T-helper 2 cell (primary cell): ENCODE measurements at places on chromosomes 6 and 20.
A peak's percentile ranks its signal among the peaks of the same experiment; 100 is the strongest.

- no peak for DNase-seq
These were observed 33.9 kb upstream of the TBX18 start for GRCh38 chr6:84798257-84798656.

- no peak for DNase-seq
These were observed 104.4 kb upstream of the PRL start for GRCh38 chr6:22401206-22401605.

DNA sequence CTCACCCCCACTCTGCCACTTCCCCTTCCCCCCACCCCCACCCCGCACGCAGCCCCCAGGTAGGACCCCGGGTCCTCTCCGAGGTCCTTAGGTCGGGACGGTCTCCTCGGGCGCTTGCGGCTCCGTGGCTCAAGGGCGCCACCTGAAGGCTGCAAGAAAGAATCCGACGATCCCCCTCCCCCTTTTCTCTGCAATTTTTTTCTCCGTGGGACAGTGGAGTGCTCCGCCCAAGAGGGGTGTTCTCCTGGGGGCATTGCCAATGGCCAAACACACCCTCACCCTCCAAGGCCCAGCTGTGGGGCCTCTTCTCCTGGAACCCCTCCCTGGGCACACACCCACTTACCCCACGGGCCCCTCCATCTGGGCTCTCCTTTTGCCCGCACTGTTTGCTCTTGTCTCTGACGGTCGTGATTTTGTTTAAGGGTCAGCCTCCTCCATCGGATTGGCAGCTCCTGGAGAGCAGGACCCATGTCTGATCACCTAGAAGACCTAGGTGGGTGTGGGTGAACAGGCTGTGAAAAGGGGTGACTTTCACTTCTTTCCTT lies 1.1 kb upstream of the TMEM74B start:
- no peak for DNase-seq

DNA sequence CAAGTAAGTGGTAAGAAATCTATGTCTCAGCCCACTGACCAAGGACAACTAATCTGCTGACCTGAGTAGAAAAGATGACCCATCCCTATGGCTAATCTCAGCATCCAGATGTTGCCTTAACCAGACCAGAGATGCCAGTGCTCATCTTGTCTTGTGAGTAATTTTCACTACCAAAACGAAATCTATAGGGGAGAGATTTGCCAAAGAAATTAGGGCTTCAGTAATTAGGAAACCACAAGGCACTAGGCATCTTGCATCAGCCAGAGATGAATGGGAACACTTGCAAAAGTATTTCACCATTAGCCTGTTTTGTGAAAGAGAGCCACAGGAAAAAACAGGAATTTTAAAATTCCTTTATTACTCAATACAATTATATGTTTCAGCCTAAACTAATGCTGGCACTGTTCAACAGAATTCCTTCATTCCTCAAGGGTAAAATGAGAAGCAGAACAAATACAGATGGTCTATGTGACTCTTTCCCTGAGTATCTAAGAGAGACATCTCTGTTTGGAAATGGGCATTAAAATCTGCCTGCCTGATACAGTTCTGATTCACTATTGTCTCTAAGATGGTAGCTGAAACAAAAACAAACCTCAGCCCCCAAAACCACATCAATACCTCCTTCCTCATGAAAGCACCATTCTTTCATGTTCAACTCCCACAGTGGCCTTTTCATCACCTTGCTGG lies 87.8 kb downstream of the GMDS start:
- DNase-seq, result no peak

DNA sequence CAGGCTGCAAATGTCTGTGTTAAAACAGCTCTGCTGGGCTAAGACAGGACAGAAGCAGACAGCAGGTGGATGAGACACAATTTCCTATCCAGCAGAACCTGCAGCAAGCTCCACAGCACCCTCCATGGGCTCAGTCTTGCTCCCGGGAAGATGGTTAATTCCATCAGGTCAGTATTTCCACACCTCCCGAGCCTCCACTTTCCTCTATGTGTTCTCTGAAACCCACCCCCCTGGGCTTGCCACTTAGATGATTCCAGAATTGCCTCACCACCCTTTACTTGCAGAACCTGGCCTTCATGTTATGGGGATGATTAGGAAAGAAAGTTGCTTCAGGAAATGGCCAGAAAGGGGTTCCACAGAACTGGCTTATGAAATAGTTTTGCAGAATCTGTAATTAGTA lies 43.8 kb downstream of the ERMARD start:
- DNase-seq, result no peak

DNA sequence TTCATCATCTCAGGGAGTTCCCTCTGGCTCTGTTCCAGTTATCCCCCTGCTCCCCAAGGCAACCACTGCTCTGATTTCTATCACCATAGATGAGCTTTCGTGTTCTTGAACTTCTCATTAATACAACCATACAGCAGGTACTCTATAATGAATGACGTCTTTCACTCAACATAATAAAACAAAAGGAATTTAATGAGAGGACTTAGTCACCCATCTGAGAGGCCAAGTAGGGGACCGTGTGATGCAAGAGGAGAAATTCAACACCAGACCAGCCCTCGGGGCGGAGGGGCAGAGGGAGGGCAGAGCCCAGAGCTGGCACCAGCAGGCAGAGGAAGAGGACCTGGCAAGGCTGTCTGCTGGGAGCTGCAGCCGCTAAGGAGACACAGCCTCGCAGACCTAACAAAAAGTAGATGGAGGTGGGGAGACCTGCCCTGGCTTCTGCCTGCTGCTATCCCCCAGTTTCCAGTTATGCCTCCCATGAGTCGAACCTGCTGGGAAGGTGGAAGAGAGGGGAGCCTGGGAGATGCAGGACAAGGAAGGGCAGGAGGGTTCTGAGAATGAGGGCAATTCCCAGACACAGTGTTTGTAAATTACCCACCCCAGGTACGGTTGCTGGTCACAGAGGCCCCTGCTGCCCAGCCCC lies 13.8 kb downstream of the CCN5 start:
- DNase-seq, result no peak

DNA sequence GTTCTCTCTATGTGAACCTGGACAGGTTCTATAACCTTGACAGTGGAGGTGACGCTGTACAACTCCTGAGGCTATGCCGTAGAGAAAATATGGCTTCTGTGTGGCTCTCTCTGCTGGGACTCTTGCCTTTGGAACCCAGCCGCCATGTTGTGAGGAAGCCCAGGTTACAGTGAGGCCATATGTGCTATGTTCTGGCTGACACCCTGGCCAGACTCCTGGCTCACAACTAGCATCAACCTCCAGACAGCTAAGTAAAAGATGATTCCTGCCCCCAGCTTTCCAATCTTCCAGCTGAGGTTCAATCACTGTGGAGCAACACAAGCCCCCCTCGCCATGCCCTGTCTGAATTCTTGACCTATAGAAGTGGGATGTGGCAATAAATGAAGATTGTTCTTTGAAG lies 57.0 kb downstream of the PPP1R3G start:
- no peak for DNase-seq

DNA sequence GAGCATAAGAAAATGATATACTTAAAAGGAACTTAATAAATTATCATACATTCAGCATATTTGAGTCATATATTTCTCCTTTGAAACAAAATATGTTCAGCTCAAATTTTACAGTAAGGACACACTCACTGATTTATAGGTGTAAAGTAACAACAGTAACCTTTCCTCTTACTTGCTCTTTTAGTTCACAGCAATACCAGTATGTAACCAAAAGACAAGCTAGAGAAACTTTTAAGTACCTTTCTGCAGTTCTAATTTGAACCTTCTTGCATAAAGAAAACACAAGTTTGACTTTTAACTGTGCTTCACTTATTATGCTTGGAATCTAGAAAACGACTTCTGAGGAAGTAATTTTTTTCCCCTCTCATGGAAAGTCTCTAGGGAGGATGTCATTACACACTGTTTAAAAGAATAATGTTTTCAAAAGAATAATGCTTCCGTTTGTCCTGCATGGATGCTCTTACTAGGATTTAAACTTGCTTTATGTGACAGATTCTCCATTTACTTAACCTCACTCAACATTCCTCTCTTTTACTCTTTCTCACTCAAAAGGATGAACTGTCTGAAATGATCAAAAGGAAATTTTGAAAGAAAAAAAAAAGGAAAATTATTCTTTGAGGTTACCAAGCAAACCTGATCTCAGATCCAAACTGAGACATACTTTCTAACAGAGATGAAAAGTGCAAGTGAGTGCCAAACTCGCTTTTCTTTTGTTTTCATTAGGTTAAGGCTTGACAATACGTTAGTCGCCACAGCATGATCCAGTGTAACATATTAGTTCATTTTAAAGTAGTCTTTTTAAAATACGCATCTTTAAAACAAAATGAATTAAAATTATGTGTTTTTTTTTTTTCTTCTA lies 22.4 kb upstream of the CALHM6 start:
- no peak for DNase-seq

- no peak for DNase-seq
These were observed 788 bp downstream of the TRIM40 start for GRCh38 chr6:30136570-30137286.

GRCh38 chr6:56019973-56020372 lies 144.6 kb upstream of the BMP5 start:
- no peak for DNase-seq

DNA sequence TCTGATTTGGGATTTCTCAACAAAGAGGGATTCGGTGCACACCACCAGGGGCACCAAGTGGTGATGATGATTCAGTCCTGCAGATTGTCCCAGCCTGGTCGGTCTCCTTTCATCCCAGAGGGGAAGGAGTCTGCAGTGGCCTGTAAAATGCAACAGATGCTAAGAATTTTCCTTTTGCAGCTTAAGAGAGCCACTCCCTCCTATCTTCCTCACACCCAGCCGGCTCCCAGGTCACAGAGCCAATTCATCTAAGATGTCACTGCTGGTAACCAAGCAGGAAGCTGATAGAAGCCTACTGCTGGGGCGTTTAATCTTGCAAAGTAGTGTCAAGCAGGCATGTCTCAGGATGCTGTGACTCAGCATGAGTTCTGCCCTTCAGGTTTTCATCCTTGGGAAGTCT lies 203.8 kb upstream of the LRFN2 start:
- no peak for DNase-seq

GRCh38 chr6:96157018-96157565 lies 141.3 kb downstream of the FUT9 start:
- peak; percentile 80 for DNase-seq

DNA sequence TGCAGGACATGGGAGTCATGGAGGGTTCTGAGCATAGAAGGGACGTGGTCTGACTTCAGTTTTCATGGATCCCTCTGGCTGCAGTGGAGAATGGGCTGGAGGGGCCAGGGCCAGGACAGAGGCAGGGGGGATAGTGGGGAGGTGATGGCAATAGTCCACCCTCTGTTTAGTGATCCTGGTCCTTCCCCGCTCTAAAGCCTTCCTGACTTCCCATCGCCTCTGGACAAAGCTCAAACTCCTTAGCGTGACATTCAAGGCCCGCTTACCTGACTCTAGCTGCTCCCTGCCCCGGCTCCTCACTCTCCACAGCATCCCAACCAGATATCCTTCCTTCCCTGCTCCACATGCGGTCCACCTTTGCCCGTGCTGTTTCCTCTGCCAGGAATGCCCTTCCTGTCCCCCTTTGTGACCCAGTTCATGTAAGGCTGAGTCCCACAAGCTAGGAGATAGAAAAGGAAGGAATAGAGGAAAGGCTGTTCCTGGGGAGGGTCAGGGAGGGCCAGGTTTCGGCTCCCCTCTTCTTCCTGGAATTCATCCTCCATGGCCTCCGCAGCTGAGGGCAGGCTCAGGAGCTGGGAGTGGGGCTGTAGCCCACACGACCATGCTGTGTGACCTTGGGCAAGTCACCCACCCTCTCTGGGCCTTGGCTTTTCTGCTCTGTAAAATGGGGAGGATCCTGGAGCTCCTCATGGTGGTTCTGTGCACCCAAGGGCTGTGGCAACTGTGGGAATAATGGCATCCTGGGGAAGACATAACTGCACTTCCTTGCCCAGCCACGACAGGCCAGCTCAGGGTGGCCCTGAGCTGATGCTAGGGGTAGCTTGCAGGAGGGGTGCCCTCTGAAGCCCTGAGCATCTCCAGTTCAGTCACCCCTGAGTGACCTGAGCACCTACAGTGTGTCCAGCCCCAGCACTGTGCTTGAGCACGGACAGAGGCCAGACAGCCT lies 116.1 kb downstream of the CEBPB start:
- no peak for DNase-seq

DNA sequence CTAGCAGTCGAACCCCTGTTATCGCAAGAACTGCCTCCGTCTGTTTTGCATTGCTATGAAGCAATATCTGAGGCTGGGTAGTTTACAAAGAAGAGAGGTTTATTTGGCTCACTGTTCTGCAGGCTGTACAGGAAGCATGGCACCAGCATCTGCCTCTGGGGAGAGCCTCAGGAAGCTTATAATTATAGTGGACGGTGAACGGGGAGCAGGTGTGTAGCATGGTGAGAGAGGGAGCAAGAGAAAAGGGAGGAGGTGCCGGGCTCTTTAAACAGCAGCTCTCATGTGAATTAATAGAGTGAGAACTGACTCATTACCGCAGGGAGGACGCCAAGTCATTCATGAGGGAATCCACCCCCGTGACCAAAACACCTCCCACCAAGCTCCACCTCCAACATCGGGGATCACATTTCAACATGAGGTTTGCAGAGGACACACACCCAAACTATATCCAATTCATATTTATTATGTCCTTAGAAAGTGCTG lies 172.6 kb upstream of the KCNG1 start:
- no peak for DNase-seq

DNA sequence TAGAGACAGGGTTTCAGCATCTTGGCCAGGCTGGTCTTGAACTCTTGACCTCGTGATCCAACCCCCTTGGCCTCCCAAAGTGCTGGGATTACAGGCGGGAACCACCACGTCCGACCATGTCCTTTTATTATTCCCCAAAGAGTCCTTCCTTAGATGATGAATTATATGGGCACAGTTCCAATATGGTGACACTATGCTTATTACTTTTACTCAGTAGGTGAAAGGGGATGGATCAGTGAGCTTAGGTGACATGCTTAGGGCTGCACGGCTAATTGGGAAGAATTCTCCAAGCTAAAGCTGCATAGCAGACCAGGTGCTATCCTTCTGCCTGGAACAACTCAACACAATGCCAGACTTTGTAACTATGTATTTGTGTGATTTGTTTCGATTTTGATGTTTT lies 38.2 kb upstream of the TFAP2C start:
- DNase-seq, result no peak

- DNase-seq, result no peak
These were observed 368.5 kb upstream of the SYNCRIP start for GRCh38 chr6:86010915-86011786.

DNA sequence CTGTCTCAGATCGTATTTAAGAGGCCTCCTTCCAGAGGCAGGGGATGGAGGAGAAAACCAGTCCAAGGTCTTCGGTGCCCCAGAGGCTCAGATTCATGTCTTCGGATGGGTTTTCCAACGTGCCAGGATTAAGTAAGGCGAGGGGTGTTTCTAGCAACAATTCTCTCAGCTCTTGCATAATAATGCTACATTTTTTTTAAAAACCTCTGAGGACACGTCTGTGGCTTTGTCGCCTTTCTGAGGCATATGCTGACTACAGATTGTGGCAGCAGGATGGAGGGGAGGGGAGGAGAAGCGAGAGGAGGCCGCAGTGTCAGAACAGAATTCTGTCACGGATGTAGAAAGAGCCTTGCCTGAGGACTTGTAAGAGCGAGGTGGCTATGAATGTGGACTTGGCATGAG lies 17.7 kb upstream of the CCDC167 start:
- DNase-seq, result peak; percentile 94

GRCh38 chr20:40962733-40963504 lies 65.7 kb upstream of the TOP1 start:
- peak; percentile 71 for DNase-seq
